ENCODE measurements at places on chromosomes 2 and 18. TPM values are rescaled to one million over a fixed set of nuclear protein-coding genes. Genes with fewer than 3 reads are reported as not detected.
A peak's percentile ranks its signal among the peaks of the same experiment; 100 is the strongest.

GRCh38 chr2:156511803-156512202, 75.6 kb downstream of the GPD2 start:
- no peak for DNase-seq

DNA sequence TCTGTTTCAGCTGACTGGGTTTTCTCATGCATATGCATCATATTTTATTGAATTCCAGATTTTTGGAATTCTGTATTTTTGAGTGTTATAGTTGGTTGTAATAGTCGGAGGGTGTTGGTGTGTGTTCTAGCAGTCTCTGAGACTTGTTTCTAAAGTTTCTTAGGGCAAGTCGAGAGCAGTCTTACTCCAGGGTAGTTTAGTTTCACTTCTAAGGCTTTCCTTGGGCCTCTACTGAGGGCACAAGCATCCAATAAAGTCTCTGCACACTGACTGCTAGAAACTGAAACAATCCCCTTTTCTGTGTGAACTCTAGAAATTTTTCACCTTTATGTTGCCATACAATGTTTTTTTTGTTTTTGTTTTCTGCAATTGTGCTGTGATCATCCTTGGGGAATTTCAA, 663.7 kb upstream of the LRATD1 start:
- no peak for DNase-seq

- no peak for DNase-seq
Observed at GRCh38 chr2:25936889-25937545, 45.3 kb downstream of the KIF3C start.

DNA sequence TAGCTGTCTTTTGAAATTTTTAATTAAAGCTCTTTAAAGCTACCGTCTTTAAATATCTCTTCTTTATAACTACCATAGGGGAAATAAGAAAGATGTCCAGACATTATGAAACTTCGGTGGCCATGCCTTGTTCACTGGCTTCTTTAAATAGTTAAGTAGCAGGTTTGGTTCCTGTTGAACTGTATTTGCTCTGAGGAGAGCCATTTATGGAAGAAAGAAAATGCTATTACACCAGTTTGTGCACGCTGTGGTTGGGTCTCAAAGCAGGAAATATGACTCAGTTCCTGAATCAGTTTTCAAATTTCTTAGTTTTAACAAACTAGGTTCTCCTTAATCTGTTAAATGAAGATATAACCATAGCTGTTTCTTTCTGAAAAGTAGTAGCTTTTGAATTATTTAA, 12.2 kb downstream of the ARPC2 start:
- peak; percentile 67 for DNase-seq

DNA sequence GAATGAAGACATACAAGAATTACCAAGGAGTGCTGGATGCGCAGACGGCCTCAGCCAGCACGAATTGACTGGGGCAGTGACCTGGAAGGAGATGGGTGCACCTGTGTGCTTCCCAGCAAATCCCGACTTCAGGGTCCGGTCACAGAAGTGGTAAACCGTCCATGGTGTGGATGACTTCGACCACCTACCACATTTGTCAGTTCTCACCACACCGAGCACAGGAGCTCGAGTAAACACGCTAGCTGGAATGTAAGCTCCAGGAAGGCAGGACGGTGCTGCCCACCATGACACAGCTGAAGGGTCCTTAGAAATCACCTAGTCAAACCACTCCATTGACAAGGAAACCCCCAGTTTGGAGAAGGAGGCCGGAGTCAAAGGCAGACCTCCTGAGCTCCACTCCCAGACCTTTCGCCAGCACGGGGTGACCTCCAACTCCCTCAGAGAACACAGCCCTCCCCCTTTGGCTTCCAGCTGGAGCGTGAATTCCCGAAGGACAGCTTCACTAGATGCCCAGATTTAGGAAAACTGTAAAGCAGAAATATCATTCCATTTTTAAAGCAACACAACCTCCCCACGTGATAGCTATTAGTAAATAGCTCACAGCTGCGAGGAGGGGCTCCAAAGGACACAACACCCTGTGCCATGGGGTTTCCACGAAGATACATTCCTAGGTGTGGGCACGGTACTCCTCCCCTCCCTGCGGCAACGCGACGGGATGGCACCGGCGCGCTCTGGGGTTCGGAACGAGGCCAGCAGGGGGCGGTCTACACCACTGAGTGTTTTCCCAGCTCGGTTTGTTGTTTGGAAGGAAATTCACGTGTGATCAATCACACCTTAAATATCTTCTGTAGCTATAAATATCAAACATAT, 34.1 kb upstream of the GNAL start:
- DNase-seq, result no peak

DNA sequence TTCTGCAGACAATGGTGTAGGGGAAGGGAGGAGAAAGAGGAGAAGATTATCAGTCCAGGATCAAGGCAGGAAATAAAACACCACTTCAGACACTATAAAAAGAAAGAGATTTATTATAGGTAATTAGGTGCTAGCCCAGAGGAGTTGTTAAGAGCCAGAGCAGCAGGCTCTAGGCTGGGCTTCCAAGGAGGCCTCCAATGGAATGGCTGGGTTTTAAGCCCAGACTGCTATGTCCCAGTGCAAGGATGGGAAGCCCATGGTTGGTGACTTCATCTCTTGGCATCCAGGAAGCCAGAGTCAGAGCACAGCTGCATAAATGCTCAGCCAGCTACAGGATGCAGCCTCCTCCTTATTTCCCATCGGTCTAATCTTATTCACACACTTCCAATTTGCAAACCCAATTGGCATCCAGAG, 95.6 kb downstream of the LAMA3 start:
- no peak for DNase-seq

GRCh38 chr2:35963357-35963756, 392.2 kb upstream of the CRIM1 start:
- no peak for DNase-seq

DNA sequence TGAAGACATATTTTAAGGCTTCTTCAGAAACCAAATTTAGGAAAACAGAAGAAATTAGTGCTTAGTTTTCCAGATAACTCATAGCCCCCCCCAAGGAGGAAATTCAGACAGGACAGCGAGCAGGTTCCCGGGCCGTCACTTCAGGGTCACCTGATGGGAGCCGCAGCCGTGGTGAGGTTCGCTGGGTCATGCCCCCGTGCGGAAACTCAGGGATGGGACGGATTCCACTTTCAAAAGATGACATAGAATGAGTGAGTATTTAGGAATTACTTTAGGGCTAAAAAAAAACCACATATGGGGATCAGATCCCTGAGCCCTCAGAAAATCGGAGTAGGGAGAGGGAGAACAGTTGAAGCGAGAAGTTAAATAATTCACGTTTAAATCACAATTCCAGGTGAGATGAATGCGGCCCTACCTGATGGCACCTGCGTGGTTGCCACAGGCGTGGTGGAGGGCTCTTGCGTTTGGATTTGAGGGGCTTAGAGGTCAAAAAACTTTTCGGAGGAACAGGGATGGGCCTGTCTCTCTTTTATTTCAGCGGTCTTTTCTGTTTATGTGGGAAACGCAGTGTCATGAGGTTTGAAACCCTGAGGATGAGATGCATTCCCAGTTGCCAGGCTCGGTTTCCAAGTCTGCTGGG, 114.4 kb downstream of the NFATC1 start:
- DNase-seq, result no peak

DNA sequence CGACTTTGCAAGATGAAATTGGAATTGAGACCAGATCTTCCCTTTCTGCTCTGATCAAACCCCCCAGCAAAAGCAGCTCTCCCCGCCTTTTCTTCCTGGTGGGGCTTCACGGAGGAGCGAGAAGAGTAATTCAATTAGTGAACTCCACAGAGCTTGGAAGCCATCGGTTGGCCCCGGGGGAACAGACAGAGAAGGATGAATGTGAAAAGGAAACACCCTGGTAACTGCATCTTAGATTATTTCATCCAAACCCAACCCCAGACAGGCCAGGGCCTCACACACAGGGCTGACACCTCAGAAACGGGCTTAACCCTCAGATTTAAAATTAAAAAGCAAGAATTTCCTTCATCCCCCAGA, 18.3 kb downstream of the SMAD7 start:
- DNase-seq, result no peak

GRCh38 chr2:117982376-117983033, 31.4 kb downstream of the CCDC93 start:
- DNase-seq, result no peak

DNA sequence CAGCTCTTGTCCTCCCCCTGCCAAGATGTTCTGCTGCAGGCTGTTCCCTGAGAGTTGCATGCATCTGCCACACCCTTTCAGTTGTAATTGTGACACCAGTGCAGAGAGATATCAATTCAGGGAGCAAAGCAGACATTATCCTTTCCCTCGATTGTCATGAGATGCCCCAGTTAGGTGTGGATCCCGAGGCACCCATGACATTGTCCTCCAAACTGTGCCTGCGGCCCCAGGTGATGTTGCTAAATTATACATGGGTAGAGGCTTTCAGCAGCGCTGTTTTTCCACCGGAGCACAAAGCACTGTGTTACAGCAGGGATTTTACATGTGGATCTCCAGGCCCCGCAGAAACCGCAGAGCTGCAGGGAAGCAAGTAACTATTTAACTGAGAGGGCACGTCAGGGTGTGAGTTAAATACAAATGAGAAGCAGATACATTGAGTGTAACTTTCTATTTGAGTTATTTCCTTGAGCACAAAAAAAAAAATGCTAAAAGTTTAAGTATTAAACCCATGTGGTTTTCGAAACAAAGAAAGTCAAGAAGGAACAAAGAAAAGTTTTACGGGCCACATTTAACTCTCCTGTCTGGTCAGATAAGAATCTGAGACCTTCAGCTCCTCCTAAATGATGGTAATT, 90.3 kb upstream of the BCL2L11 start:
- DNase-seq, result no peak

DNA sequence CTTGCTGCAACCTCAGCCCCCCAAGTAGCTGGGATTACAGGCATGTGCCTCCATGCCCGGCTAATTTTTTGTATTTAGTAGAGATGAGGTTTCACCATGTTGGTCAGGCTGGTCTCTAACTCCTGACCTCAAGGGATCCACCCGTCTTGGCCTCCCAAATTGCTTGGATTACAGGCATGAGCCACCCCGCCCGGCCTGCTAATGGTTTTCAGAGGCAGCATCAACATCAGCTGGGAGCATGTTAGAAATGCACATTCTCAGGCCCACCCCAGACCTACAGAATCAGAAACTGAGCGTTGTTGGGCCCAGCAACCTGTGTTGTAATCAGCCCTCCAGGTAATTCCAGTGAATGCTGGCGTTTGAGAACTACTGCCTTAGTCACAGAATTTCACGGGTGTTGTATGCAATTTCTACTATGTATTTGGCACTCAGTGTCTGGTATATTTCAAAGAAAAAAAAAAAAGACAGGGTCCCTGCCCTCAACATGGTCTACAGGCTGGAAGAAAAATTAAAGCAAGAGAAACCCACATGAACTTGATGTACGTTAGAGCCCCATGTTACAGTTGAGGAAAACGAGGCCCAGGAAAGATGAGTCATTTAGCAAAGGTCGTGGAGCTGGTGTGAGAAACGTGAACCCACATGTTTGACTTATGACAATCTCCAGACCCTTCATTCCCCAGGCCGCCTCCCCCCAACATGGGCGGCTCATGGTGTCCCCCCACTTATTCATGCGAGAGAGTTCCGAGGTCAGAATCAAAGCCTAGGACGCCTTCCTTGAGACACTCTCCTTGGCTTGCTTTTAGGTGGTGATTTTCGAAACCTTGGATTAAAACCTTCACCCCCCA, 35.3 kb downstream of the SH3BP4 start:
- DNase-seq, result no peak

- no peak for DNase-seq
Observed at GRCh38 chr2:162478721-162479129, 134.8 kb downstream of the GCA start.

DNA sequence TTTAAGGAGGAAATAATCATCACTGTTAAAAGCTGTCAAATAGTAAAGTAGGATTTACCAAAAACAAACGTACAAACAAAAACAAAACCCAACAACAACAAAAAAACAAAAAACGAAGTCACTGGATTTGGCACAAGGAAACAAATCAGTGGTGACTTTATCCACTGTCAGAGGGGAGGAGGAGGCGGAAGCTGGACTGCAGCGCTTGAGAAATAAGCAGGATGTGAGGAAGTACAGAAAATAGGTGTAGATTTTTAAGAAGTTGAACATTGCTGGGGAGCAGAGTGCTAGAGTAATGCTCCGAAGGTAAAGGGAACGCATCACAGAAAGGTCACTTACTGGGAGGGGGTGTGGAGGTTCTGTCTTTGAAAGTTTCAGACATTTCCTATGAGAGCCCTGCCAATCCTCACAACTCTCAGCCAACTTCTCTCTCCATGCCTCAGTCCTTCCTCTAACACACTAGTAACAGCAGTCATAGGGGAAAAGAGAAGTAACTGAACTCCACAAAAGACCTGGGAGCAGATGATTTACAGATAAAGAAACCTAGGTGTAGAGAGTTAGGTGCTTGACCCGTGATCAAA, 220.2 kb upstream of the SMAD7 start:
- no peak for DNase-seq

DNA sequence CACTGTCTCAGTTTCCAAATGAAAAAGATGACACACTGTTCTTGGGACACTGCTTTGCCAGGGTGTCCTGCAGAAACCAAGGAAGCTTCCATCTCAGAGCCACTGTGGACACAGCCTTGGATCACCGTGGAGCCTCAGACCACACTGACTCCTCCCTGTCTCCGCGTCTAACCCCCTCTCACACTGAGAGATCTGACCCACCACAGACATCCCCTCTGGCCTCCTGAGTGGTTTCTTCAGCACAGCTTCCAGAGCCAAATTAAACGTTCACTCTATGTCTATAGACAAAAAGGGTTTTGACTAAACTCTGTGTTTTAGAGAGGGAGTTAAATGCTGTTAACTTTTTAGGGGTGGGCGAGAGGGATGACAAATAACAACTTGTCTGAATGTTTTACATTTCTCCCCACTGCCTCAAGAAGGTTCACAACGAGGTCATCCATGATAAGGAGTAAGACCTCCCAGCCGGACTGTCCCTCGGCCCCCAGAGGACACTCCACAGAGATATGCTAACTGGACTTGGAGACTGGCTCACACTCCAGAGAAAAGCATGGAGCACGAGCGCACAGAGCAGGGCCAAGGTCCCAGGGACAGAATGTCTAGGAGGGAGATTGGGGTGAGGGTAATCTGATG, 113.4 kb upstream of the PKDCC start:
- DNase-seq, result no peak

Gene C2orf66
- total RNA-seq, result not detected

Gene CDH7
- not detected for total RNA-seq

Gene FHOD3
- total RNA-seq, result 12.7 TPM

Gene SERPINB4
- total RNA-seq, result not detected

Gene POTEF
- not detected for total RNA-seq

Gene STRADB
- total RNA-seq, result 22.8 TPM

Gene GMPPA
- 11.4 TPM for total RNA-seq

Gene CYP27C1
- total RNA-seq, result not detected

Gene SP140
- 0.11 TPM for total RNA-seq

Gene MC4R
- not detected for total RNA-seq

Gene LRP1B
- not detected for total RNA-seq

Gene SLC14A1
- 42.7 TPM for total RNA-seq

Gene HOXD3
- total RNA-seq, result 8.6 TPM

Gene HOXD13
- not detected for total RNA-seq

Gene SLC8A1
- 5.6 TPM for total RNA-seq

All from ascending aorta (tissue), 2 donors.